ENCODE measurements at places on chromosomes 1 and 21.

DNA sequence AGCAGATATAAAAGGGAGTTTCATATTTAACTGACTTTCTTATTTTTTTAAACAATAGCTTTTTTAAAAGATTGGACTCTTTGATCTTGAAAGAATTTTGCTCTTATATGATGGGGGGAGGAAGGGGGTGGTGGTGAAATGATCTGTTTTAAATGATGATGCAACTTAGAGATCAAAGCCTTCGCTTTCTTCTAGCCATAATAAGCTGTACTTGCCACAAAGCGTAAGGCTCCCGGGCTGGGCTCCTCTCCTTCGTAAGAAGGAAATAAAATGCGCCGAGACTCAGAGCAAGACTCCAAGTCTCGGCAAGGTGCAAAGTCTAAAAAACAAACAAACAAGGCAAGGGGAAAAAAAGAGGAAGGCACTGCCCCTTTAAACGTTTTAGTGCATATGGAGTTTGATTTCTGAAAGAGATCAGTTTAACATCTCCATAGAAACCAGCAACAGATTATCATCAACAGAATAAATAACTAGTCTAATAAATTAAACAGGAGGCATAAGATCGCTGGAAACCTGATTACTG, 3.3 kb downstream of the CASZ1 start:
- DNase-seq, result no peak

- DNase-seq, result no peak
Measured at GRCh38 chr1:118993700-118994026, 5.5 kb upstream of the TBX15 start.

GRCh38 chr1:59752556-59753414, 62.0 kb upstream of the HOOK1 start:
- DNase-seq, result no peak

- DNase-seq, result no peak
Measured at GRCh38 chr1:41342774-41343355, 18.4 kb upstream of the FOXO6 start.

DNA sequence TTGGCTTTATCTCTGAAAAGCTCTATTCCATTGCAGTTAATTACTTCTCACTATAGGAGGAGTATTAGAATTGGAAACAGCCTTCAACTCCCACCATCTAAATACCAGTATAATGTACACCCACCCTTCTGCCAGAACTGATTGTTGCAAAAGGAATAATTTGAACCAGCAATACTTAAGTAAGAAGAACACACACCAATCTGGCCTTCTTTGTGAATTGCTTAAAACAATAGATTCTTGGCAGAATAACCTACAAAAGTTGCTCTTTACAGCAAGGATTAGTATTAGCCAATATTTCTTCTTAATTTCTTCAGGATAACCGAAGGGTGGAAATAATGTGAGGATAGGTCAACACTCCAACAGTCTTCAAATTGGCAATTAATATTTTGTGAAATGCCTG, 54.9 kb upstream of the ADAMTS5 start:
- DNase-seq, result no peak

- DNase-seq, result no peak
Measured at GRCh38 chr1:248793592-248793991, 32.1 kb downstream of the SH3BP5L start.

- no peak for DNase-seq
Measured at GRCh38 chr1:63936276-63936675, 162.5 kb downstream of the ROR1 start.

DNA sequence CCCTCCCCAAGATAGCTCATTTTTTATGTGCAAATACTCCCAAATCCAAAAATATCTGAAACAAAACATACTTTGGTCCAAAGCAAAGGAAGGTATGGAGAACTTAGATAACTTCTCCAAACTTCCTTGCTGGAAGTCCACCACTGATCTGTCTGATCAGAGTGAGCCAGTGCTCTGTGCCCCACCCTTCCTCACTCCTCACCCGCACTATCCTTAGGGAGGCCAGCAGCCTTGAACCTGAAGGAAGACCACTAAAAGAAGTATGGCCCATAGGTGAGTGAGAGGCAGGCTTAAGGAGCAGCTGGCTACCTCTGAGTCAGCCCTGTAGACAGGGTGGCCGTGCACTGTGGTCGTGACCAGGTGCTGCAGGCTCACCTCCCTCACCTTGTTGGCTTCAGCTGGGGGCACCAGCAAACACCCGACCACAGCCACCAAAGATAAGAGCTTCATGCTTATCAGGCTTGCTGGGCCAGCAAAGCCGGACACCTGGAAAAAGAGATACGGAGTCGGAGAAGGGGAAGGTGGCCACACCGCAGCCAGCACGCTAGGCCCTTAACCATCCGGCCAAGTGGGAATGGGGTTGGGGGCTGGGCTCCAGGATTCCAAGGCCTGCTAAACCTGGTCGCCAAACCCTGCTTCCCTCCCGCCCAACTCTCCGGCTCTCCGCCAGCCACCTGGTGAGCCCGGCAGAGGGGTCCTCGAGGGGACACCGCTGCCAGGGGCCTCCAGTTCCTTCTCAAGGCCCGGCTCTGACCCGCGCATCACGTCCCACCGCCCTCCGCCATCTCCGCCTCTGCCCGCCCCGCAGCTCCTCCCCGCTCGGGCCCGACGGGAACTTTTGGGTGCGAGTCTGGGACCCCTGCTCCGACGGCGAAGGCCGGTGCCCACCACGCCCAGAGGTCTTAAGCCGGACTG, 543 bp downstream of the TMEM9 start:
- DNase-seq, result no peak

- no peak for DNase-seq
Measured at GRCh38 chr1:200234938-200235337, 174.9 kb downstream of the ZNF281 start.

DNA sequence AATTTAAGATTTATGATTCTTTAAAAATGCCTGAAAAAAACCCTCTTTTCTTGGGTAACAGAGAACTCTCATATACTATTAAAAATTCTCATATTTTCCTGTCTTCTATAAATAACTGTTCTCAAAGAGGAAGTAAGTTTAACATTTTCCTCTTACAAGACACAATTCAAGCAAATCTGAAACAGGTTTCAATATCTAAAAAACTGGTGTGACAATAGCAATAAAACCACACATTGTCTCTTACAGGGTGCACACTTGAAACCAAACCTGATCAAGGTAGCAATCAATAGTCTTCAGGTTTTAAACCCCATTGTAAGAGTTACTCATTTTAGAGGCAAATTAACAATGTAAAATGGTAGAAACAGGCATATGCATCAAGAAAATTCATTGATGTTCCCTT, 28.0 kb downstream of the FUBP1 start:
- no peak for DNase-seq

DNA sequence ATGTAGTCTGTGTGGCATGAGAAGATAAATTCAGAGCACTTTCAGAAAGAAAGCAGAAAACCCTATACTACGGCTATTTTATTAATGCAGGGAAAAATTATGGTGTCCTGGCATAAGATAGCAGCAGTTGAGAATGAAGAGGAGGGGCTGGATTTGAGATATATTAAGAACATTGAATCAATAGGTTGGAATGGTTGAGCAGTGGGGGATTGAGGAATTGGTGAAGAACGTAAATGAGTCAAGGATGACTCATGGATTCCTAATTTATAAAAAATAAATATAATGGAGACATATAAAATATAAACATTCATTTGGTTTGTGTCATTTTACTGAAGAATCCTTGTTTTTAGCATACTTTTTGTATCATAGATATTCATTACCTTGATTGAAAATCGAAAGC, 234.3 kb upstream of the ADAMTS5 start:
- DNase-seq, result no peak

DNA sequence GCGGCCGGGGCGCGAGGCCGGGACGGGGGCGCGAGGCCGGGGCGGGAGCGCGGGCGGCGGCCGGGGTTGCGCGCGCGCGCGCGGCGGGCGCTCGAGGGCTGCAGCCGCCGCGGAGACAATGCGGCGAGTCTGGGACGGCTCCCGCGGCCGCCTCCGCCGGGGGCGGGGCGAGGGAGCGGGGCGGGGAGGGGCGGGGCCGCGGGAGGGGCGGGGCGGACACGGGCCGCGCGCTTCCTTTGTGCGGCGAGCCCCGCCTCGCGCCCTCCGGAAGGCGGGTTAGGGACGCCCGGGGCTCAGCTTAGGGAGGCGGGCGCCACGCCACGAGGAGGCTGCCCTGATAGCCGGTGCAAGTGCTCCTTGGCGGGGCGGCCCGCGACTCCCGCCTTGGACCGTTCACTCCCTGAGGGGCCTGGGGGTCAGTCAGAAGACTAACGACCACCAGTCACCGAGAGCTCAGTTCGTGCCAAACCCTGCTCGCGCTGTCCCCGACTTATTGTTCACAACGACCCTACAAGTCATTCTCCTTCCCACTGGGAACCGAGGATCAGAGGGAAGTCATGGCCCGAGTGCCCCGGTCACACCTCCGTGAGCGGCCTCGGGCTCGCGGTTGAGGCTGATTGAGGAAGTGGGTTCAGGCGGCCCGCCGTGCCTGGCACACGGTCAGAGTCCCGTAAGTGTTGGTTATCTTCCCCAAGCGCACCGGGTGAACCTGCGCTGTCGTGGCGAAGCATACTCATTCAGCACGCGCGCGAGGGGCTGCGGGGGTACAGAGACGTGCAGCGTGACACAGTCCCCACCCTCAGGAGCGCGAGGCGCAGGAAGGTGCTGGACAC, 29.1 kb upstream of the A3GALT2 start:
- DNase-seq, result peak; percentile 33

DNA sequence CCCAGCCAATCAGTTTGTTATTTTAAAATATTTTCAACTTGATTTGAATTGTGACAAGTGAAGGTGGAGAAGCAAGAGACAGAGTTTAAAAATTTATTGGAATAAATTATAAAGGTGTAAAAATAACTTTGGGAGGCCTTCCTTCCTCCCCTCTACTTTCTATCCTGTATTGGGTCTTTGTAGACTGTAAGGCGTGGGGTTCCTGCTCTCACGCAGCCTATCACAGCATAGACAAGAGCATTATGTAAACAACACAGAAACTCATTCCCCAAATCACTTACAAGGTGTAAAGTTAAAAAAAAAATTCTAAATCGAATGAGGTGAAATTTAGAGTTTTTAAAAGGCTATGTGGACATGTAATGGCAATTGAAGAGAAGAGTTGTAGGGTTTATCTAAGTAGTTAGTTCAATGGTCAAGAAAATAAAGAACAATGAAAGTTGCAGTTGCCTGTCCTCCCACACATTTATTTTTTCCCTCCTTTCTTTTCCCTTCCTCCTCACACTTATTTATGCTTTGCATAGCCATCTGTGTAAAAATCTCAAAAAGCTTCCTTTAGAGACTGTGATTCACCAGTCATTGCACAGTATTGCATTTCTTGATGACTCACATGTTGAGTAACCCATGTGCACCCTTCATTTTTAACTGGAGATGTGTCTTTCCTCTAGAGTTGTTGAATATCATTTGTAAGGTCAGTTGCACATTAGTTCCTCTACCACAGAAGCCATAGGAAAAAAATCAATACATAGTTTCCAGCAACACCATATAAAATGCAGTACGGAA, 242.2 kb downstream of the PTPRC start:
- DNase-seq, result no peak

GRCh38 chr1:245972476-245972875, 534.6 kb downstream of the SMYD3 start:
- no peak for DNase-seq

DNA sequence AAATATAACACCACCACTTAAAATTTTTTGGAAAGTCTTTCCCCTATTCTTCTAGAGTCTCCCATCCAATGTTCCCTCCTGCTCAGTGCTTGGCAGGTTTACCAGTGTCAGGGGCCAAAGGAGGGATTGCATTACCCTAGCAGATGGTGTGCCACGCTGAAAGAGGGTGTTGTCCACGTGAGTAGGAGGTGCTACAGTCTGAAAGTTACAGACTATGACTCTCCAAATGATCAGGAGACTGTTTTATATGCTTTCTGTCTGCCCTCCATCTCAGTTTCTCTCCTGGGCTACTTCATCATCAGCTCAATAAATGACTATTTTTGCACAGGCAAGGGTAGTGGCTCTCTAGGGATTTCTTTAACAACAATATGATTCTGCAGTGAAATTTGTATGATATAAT, 31.3 kb upstream of the ANGPTL7 start:
- DNase-seq, result no peak

GRCh38 chr1:229786974-229787610, 161.0 kb downstream of the URB2 start:
- DNase-seq, result no peak

DNA sequence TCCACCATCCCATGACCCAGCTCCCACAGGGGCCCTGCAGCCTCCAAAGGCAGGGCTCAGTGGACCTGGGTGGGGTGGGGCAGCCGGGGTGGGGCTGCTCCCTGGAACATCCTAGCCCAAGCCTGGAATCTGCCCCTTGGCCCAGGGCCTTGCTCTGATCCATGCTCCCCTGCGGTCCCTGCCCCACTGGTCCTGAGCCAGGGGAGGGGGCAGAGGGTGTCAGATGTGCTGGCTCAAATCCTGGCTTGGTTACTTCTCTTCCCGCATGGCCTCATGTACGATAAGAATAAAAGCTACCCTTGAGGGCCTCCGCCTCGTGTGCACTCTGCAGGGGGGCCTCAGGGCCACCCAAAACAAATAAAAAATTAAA, 819 bp downstream of the SLC25A34 start:
- no peak for DNase-seq

DNA sequence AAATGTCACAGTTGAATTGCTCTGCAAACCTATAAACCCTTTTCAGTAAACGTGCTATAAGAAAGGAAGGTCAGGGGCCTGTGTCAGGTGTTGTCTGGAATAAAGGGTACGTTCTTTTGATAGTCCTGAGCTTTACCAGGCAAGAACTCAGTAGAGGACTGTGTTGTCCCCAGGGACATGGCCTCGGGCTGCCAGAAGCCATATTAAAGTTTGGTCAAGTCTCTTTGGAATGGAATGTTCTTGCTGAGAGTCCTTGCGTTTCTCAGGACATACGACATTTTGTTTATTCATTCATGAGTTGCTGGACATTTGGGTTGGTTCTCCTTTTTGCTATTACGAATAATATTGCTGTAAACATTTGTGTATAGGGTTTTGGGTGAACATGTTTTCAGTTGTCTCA, 16.8 kb downstream of the VPS13D start:
- no peak for DNase-seq

GRCh38 chr1:155272466-155273342, 600 bp downstream of the CLK2 start:
- DNase-seq, result no peak

DNA sequence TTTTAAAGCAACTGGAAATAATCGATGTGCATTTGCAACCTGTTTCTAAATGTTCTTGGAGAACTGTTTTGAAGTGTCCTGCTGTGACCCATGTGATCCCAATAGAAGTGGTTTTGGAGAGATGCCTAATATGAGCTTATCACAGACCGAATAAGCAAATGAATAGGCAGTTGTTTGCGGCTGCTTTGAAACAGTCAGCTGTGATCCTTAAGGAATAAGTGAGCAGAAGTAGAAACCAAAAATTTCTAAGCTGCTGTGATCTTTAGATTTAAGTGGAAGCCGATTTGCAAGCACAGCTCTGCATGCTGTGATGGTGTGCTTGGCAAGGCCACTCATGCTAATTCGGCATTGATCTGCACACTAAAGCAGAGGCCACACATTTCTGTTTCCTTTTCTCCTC, 329.5 kb upstream of the DUSP10 start:
- DNase-seq, result no peak

DNA sequence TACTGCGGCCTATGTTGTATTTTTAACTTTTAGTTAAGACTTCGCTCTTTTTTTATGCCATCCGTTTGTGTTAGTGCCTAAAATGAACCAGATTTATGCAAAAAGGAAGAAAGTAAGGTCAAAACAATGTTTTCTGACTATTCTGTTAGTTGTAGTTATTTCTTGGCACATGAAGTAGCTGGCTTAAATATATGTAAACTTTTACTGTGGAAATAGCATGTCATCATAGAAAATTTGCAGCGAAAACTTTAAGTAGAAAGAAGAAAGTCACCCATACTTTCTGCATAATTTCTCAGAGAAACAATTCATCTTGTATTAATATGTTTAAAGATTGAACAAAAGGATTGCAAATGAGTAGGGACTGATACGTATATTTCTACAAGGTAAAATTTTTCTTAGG, 106.4 kb downstream of the NEK7 start:
- no peak for DNase-seq
